Mesothelial cell of epicardium (in vitro differentiated cells): ENCODE measurements at places on chromosomes 6 and 20.

DNA sequence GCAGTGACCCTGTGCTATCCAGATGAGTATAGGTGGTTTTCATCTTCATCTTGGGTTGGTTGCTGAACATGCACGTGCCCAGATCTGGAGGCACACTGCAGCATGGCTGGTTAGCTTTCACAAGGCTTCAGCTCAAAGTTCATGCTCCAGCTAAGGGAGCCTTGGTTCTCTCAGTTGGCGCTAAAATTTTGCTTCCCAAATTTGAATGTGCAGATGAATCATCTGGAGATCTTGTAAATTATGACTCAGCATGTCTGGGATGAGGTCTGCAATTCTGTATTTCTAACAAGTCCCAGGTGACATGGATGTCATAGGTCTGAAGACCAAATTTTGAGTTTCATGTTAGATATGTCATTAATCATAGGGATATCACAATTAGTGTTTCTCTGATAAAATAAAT lies 230.8 kb downstream of the FOXA2 start:
- no peak for DNase-seq

GRCh38 chr20:63099456-63100173 lies 92.9 kb upstream of the BHLHE23 start:
- peak; percentile 8 for DNase-seq

DNA sequence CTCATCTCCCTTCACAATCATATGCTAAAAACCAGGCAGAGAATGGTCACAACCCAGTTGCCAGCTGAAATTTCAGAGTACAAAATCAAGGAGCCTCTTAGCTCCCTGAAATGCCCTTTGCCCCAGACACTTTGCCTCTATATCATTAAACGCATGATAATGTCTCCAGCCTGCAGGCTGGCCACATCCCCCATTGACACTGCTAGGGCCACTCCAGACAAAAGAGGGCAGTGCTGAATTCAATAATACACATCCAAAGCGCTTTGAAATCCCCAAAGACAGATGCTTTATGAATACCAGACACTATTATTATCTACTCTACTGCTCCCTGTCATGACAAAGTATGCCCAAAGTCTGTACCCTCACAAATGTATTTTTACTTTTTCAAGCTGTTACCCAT lies 348.3 kb upstream of the POU3F2 start:
- no peak for DNase-seq

GRCh38 chr6:108002365-108003221 lies 44.6 kb upstream of the SEC63 start:
- DNase-seq, result no peak

- DNase-seq, result no peak
These were observed 53.3 kb downstream of the SLC22A23 start for GRCh38 chr6:3403238-3404173.

DNA sequence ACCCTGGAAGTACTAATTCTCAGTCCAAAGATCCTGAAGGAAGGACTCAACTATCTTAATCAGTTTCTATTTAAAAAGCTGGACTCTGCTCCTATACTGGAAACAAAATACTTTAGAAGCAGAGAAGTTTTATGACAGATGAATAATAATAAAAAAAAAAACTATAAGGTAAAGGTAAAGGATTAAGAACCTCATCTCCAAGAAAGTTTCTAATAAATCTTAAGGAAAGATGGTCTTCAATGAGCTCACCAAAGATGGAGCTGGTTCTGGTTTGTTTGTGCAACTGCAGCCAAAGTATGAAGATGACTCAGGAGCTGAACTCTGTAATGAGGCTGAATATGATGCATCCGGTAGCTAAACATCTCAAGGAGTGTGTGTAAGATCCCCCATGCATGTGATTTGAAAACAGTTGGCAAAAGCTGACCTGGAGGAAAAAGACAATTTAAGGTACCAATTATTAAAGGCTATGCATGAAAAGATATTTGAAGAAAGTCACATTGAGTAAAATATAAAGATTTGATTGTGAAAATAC lies 25.2 kb downstream of the MED23 start:
- DNase-seq, result no peak

DNA sequence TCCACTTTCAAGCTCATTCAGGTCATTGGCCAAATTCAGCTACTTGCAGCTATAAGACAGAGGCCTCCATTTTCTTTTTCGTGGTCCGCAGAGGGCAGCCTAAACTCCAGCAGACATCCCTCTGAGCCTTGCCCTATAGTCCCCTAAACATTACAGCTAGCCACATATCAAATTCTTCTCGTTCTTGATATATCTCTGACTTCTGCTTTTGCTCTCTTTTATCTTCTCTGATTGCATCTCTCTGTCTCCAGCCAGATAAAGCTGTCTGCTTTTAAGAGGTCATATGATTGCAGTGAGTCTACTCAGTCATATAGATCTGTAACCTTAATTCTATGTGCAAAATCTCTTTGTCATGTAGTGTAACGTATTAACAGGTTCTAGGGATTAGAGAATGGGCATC lies 358.4 kb upstream of the RGS17 start:
- no peak for DNase-seq

- DNase-seq, result no peak
These were observed 10.6 kb upstream of the IFT52 start for GRCh38 chr20:43579861-43580793.

DNA sequence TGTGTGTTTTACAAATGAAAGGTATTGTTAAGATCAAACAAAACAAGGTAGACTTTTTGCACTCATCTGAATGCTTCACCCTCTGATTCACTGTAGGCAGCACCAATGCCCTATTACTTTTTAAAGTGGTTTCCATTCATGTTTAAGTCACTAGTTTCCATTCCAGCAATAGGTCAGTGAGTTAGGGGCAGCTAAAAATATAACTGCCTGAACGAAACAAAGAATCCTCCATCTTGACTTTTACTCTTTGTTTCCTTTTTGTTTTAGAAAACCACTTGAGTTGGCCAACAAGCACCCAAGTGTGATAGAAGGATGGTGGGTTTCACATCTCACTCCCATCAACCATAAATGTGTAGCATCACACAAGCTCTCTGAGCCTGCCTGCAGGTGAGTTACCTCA lies 25.5 kb downstream of the CLIC5 start:
- DNase-seq, result no peak

- no peak for DNase-seq
These were observed 5.4 kb downstream of the SERINC3 start for GRCh38 chr20:44516491-44516890.

DNA sequence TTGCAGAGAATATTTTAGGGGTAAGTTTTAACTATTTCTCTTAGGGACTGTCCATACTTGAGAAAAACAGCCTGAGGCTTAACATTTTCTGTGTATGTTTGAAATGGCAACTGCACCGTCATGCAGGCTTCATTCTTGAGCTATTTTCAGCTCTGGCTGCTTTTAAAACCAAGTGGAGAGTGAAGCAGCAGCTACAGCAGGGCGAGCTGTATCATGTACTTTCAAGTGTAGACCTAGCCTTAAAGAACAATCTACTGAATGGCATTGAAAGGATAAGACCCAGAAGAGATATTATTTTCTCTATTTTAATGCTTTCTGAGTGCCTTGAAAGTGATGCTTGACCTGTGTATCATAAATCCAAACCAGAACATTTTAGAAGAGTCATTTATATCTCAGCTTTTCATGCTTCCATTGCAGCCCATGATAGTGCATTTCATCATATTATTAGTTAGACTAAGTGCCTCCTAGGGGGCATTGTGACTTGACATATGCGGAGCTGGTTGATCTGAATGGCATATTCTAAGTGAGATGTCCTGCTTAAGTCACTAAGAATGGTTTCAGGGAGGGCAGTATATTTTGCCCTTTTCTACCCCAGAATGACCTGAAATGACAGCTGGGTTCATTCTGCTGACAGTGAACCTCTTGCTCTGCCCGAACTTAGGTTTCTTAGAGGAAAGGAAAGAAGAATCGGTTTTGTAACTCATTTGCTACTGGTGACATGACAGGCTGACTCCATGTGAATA lies 85.3 kb downstream of the NKAIN2 start:
- DNase-seq, result no peak

GRCh38 chr20:53216856-53217576 lies 244.9 kb downstream of the TSHZ2 start:
- DNase-seq, result peak; percentile 77

GRCh38 chr6:139738801-139739455 lies 364.5 kb upstream of the CITED2 start:
- DNase-seq, result no peak

DNA sequence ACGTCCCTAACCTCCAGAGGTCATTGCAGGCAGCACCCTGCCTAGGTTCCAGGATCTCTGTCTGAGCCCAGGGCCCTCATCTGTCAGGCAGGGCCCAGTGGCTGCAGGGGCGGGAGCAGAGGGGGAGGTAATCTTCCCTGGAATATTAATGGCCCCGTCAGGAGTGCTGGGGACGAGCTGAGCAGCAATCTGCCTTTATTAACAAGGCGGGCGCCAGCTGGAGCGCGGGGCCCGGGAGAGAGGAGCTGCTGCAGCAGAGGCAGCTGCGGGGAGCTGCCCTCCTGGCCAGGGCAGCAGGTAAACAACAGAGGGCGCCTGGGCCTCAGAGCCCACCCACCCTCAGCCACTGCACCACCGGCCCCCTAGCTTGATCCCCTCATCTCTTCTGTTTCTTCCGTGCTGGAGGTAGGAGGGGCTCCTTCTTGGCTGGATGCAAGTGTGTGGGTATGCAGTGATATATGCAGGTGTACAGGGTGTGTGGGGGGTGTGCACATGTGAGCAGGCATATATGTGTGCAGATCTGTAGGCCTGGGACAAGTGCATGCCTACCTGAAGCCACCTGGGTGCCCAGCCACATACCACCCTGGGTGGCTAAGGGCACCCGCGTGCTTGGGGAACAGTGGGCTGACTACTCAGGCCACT lies 131.8 kb upstream of the MLN start:
- DNase-seq, result no peak

DNA sequence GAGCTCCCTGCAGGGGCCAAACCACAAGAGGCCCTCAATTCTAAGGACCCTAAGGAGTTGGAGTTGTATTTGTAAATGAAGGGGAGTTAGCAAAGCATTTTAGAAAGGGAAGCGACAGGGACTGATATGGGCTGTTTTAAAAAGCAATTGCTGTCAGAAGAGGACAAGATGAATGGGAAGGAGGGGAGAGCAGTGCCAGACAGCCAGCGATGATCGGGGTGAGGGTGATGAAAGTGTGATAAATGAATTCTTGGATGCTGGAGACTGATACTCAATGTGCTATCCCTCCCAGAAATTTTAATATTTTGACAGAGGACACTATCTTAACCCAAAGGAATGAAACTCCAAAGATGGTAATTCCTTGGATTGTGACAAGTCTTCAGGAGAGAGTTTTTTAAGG lies 289.2 kb downstream of the CLIC5 start:
- no peak for DNase-seq

DNA sequence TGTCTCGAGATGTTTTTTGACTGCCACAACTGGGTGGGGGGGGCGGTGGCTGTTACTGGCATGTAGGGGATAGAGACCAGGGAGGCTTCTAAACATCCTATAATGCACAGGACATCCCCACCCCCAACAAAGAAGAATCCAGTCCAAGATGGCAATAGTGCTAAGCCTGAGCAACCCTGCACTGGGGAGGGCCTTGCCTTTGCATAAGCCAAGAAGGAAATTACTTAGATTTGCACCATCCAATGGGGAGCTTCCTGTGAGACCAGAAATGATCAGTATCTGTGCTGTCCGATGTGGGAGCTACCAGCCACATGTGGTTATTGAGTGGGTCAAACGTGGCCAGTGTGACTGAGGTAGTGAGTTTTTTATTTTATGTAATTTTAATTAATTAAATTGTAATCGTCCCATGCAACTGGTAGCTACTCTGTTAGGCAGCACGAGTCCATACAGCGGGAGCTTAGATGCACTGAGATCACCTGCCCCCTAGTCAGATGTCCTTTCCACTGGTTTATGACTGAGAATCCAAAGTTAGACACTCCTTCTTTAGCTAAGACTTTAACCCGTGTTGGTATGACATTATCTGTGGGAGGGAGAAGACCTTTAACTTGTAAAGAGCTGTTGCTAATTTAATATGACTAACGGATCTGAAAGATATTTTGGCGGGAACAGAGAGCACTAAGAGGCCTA lies 97.4 kb upstream of the NEDD9 start:
- no peak for DNase-seq

GRCh38 chr6:1502041-1502440 lies 107.7 kb upstream of the FOXC1 start:
- no peak for DNase-seq

DNA sequence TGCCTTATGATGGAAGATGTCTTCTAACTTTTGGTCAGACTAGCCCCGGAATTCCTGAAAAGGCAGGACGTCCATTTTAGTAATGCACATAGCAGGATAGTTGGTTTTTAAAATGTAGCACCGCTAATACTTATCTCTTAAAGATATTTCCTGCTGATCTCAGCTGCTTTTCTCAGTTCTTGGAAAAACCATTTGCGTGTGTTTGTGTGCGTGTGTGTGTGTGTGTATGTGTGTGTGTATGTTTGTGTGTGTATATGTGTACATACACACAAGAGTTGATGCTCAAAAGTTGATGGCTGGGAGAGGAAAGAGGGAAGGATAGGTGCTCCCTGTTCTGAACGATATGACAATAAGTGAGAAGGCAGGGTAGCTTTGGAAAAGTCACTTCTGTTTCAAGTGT lies 61.7 kb upstream of the SUPT3H start:
- no peak for DNase-seq

GRCh38 chr6:164010441-164011103 lies 596.1 kb downstream of the QKI start:
- no peak for DNase-seq

DNA sequence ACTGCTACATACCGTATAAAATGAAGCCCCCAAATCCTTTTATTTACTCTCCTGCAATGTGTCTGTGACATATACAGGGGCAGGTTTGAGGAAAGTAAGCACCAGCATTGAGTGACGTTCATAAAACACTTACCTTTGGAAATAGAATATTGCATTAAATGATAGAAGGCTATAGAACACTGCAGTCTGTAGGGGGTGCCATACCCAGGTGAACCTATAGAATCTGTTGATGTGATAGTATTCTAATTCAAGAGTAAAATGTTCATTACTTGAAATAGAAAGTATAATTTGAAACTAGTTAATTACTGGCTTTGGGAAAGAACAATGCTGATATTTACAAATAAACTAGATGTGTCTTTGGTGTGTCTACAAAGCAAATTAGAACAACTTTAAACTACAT lies 47.0 kb upstream of the PRL start:
- DNase-seq, result no peak

DNA sequence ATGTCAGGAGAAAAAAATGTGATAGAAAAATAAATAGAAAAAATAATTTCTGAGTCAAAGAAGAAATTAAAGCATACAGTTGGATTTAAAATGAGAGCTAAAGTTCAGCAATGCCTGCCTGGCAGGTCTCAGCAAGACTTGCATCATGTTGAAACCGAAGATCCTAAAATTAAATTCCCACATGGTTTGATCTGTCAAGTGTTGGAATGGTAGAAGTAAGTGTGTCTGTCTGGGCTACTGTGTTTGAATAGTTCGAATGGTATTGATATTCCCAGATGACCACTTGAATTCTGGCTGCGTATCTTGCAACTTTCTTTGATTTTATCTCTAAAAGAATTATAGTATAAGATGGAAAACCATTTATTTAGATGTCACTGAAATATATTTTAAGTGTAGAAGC lies 1349.6 kb downstream of the EPHA7 start:
- DNase-seq, result no peak

- no peak for DNase-seq
These were observed 8.9 kb downstream of the TGIF2 start for GRCh38 chr20:36582322-36582721.

- no peak for DNase-seq
These were observed at the start of gene VIP for GRCh38 chr6:152750694-152751093. Gene VIP, plus strand, starts transcription at chr6:152750797. Its CDS starts 1,381 bp downstream, at chr6:152752178.

GRCh38 chr6:146984251-146984924 lies 219.8 kb upstream of the STXBP5 start:
- no peak for DNase-seq

- DNase-seq, result no peak
These were observed 179.7 kb downstream of the HACE1 start for GRCh38 chr6:104679971-104680370.
